ENCODE measurements at places on chromosomes 1 and 21. TPM values are rescaled to one million over a fixed set of nuclear protein-coding genes. Genes with fewer than 3 reads are reported as not detected.

The ADAMTSL4 gene
- total RNA-seq = 0.95 TPM

The FAM163A gene
- not detected for total RNA-seq

The RNU1-1 gene
- total RNA-seq = 2,156 TPM

The HTR6 gene
- not detected for total RNA-seq

The TSPEAR gene
- not detected for total RNA-seq

The ERO1B gene
- total RNA-seq = 6.4 TPM
